ENCODE measurements at places on chromosomes 1 and 21. TPM values are rescaled to one million over a fixed set of nuclear protein-coding genes. Genes with fewer than 3 reads are reported as not detected.

The CTSS gene
- total RNA-seq: 0.18 TPM

The TSACC gene
- not detected for total RNA-seq

The TM2D1 gene
- 14.3 TPM for total RNA-seq

The ADORA3 gene
- not detected for total RNA-seq

The CTSK gene
- 7.7 TPM for total RNA-seq

The KDF1 gene
- not detected for total RNA-seq

The ADAM15 gene
- total RNA-seq: 29.7 TPM

The WRAP73 gene
- 9.2 TPM for total RNA-seq

The HJV gene
- total RNA-seq: not detected

The C4BPB gene
- not detected for total RNA-seq

The RPL22 gene
- 71.9 TPM for total RNA-seq

The MNDA gene
- total RNA-seq: not detected

The CCDC190 gene
- total RNA-seq: 0.28 TPM

The HEYL gene
- not detected for total RNA-seq

The A3GALT2 gene
- total RNA-seq: not detected

The SHE gene
- total RNA-seq: not detected

The APCS gene
- not detected for total RNA-seq

The DNAJC8 gene
- total RNA-seq: 53.6 TPM

The CCDC17 gene
- total RNA-seq: 0.56 TPM

The MINDY1 gene
- 5.8 TPM for total RNA-seq

The RNF186 gene
- total RNA-seq: not detected

The TLCD4 gene
- total RNA-seq: 0.83 TPM

The TMEM240 gene
- total RNA-seq: 1.1 TPM

The ATAD3C gene
- total RNA-seq: not detected

The CENPS gene
- total RNA-seq: 11.4 TPM

The TTC22 gene
- total RNA-seq: not detected

The RIPK4 gene
- total RNA-seq: under 0.01 TPM

The BRDT gene
- total RNA-seq: not detected

The LCE6A gene
- total RNA-seq: not detected

The TNFSF4 gene
- total RNA-seq: 19.7 TPM

The KLF17 gene
- 0.28 TPM for total RNA-seq

The TNFRSF8 gene
- under 0.01 TPM for total RNA-seq

The C1QB gene
- total RNA-seq: not detected

The ANP32E gene
- total RNA-seq: 5.9 TPM

The PLK3 gene
- total RNA-seq: 15.3 TPM

The OLIG2 gene
- not detected for total RNA-seq

The HES5 gene
- total RNA-seq: not detected

The SELP gene
- total RNA-seq: not detected

The ALX3 gene
- total RNA-seq: not detected
